ENCODE measurements at places on chromosomes 1 and 21.

- DNase-seq: peak; percentile 18
Observed at GRCh38 chr1:77281491-77282186, at the start of gene AK5. Gene AK5, plus strand, starts transcription at chr1:77282019. Its CDS starts 295 bp downstream, at chr1:77282314.

DNA sequence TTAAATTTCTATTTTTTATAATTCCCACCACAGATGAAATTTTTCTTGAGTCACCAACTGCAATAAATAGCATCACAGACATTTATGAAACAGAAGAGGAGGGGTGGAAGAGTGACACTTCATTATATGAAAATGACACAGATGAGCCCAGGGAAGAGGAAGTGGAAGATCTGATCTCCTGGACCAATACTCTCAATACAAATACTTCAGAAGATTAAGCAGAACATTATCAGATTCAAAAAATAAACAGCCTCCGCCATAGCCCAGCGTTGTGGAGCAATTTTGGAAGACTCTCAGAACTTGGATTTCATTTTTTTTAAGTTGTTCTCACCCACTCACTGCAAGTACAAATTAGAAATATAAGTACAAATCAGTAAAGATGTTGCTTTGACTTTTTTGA lies 63.6 kb downstream of the UBE2U start:
- DNase-seq: no peak

DNA sequence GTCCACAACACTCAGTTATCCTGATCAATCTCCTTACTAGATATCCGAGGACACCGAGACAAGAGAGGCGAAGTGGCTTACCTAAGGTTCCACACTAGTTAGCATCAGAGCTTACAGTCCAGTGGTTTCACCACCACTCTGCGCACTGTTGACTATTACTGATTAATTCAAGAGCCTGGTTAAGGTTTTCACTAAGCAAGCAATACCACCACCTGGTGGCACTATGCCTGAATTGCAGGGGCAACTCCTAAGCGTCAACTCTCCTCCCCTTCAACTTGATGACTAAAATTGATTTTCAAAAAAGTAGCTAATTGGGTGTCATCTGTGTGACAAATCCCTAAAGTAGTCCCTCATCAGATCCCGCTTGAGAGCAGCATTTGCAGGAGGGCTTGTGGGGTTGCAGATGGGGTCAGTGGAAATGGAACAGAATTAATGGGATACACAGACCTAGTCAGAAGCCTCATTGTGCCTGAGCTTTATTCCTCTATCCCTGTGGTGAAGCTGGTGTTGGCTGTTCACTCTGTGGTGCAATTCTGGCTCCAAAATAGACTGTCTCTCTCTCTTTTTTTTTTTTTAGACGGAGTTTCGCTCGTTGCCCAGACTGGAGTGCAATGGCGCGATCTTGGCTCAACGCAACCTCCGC lies 9.1 kb downstream of the TTC22 start:
- peak; percentile 36 for DNase-seq

- no peak for DNase-seq
Observed at GRCh38 chr1:167681024-167681423, 40.8 kb upstream of the MPZL1 start.

GRCh38 chr1:85617633-85618100 lies 37.1 kb downstream of the CCN1 start:
- DNase-seq: no peak

- peak; percentile 72 for DNase-seq
Observed at GRCh38 chr1:222455188-222455879, 92.6 kb downstream of the HHIPL2 start.

DNA sequence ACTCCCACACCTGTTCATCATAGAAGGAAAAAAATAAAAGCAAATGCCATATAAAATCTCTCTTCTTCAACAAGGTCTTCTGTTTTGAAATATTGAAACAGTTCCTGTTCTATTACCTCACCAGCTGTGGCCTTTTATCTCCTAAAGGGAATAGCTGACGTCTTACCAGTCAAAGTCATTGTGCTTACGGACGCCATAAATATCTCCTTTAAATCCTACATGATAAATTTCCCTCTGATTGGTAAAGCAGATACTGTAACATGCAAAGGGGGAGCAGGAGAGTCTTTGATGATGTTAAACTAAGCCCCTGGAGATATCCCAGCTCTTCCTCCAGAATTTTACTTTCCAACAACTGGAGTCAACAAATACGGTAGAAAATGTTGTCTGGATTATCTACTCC lies 168.4 kb downstream of the ZC3H11B start:
- no peak for DNase-seq

- no peak for DNase-seq
Observed at GRCh38 chr1:224734261-224734935, 118.3 kb downstream of the CNIH3 start.

- no peak for DNase-seq
Observed at GRCh38 chr1:160682983-160683865, 28.4 kb downstream of the CD48 start.

DNA sequence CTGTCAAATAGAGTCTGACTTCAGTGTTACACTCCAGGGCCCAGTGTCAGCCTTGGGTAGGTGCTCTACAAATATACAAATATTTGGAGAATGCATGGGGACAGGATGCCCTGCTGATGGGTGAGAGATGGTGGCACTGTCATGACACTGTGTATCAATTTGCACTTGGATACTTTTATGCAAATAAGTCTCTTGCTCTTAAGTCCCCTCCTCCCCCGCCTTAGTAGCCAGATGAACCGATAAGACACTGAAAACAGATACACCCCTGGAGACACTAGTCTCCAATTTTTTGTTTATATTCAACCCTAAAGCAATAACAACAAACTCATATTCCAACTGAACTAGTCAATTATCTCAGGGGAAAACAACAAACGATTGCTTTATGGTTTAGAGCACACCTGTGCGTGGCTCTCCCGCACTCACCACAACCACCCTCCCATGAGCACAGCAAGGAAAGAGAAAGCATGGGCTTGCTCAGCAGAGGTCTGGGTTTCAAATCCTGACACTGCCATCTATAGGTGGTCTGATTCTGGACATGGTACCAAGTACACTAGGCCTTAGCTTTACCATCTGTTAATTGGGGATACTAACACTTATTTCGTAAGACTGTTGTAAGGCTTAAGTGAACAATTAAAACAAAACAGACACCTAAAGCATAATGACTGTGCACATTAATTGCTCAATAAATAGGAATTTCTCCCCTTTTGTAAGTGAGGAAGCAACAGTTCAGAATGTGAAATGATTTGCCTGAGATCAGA lies 50.3 kb downstream of the HIVEP3 start:
- no peak for DNase-seq

DNA sequence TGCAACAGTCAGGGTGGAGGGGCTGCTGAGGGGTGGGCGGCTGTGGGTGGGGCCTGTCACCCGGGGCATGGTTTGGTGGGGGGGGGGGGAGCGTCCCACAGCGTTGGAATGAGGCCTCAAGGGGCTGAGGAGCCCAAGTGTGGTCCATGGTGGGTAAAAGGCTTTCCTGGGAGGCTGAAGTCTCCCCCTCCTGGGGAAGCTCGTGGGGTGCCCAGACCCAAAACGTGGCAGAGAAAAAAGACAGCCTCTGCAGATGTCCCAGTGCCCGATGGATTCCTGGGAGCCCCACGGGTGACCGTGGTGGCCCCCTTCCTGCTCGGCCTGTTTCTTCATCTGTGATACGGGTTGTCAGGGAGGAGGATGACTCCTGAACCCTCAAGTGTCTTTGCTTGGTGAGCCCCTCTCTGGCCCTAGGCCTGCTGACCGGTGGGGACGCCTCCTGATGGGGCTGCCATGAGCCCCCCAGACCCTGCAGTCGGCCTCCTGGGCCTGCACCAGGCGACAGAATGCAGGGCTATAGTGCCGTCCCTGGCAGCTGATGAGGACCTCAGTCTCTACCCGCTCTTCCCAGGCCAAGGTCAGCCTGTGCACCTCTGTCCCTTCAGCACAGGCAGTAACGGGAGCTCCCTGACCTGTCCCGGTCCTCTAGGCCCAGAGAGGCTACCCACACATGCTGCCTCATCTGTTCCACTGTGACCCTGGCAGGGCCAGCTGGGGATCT lies 1.1 kb downstream of the OBSCN start:
- no peak for DNase-seq

GRCh38 chr1:115258302-115258866 lies 79.7 kb downstream of the NGF start:
- DNase-seq: no peak

DNA sequence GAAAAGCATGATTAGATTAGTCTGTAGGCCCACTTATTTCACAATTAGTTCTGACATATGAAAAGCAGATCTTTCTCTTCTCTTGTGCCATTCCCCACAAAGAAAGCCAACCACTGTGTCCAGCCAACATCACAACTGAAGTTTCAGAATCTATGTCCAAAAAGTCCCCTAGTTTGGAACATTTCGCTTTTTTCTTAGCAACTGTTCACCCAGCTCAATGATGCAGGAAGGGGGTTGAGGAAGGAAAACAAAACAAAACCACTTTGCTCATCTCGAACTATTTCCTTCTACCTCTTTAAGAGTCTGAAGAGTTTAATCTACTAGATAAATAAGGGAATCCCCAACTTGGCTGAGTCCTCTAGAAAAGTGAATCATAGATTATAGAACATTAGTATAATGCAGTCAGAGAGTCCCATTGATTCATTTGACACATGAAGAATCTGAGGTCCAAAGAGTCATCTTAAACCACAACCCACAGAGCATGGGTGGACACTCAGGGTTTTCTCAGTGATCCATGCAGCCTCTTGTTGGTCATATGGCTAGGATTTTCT lies 159.3 kb upstream of the SGIP1 start:
- DNase-seq: no peak

DNA sequence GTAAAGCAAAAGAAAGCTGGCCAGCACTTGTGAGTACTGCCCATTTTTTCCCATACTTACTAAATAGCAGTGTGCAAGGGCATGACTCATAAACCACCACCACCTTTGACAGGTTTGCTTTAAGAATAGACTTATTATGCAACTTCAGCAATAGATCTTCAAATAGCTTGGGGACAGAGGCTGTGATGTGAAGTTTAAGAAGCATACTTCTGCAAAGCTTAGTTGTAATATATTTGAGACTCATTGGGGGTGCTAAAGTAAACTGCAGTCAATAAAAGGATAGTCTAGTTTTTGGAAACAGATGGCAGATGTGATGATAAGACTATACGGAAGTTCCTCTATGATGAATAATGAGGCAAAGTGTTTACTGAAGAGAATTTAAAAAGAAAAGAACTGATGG lies 210.0 kb downstream of the PLA2G4A start:
- DNase-seq: no peak

DNA sequence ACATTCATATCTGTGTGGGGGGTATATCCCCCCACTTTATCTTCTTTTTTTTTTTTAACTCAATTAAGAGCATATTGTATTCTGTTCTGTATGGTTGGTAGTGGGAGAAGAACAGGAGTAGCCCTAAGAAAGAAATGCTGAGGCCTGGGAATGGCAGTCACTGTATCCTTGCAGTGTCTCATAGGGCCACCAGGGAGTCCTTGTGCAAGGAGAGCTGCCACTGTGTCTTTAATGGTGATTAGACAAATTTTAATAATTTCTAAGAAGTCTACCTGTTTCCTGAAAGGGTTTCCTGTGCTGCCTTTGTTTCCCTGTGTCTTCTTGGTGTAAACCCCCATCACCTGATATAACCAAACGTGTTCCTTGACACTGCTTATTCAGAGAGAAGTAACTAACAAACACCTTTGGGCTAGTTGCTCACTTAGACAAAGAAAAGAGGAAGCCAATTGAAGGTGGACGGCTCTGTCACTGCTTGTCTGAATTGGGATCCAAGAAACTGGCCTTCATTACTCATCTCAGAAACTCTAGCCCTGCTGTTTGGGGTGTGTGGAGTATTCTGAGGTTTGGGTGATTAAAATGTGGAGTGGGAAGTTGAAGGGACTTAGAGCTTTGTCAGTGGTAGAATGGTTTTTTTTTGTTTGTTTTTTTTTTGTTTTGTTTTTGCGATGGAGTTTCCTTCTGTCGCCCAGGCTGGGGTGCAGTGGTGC lies 15.2 kb downstream of the GIPC2 start:
- DNase-seq: no peak

GRCh38 chr1:180597520-180597919 lies 34.3 kb upstream of the XPR1 start:
- no peak for DNase-seq

DNA sequence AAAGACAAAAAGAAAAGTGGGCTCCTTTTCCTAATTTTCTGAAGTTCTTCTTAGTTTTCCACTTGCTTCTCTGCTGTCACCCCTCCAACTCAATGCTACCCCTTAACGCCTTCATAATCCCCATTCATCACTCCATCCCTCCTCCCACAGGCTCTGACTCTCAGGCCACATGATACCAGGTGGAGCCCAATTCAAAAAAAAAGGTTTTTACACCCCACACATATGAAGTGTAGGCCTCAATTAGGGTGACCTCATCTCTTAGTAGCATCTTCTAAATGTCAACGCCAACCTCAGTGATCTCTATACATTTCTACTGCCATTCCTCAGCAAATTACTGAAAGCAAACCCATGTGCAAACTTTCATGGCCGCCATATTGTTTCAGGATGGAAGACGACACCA lies 6.4 kb downstream of the SSBP3 start:
- no peak for DNase-seq

- DNase-seq: no peak
Observed at GRCh38 chr1:14970115-14970798, 183.3 kb upstream of the TMEM51 start.

- no peak for DNase-seq
Observed at GRCh38 chr1:70211541-70211940, 6.2 kb upstream of the LRRC40 start.

DNA sequence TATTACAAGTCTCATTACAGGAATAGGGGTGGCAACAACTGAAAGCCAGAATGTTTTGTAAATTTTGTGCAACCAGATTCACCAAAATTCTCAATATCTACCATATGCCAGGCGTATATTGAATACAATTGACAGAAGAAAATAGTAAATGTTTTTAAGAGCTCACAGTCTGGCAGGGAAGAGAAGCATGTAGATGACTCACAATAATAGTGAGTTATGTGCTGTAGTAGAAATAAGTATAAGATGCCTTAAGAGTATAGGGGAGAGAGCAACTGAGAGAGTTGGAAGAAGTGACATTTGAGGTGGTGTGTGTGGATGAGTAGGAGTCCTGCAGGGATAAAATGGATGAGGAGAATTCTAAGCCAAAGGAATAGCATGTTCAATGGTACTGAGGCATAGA lies 170.5 kb upstream of the FGGY start:
- no peak for DNase-seq

GRCh38 chr1:40171036-40171435 lies 9.8 kb downstream of the RLF start:
- no peak for DNase-seq

- DNase-seq: no peak
Observed at GRCh38 chr1:149903836-149904491, 4.6 kb downstream of the BOLA1 start.

All from stimulated activated CD4-positive, alpha-beta T cell treated with anti-CD3 and anti-CD28 coated beads, Interleukin-1b, Interleukin-23, amount 100 ng/mL, for 24 hours (primary cell).